ENCODE measurements at places on chromosomes 5 and 9.

- DNase-seq = peak; percentile 6
These were observed 42.9 kb downstream of the BNIP1 start for GRCh38 chr5:173187054-173187743.

GRCh38 chr5:180795771-180796313 is 6.8 kb downstream of the MGAT1 start:
- no peak for DNase-seq

- DNase-seq = no peak
These were observed 7.9 kb upstream of the ESM1 start for GRCh38 chr5:54993318-54993717.

DNA sequence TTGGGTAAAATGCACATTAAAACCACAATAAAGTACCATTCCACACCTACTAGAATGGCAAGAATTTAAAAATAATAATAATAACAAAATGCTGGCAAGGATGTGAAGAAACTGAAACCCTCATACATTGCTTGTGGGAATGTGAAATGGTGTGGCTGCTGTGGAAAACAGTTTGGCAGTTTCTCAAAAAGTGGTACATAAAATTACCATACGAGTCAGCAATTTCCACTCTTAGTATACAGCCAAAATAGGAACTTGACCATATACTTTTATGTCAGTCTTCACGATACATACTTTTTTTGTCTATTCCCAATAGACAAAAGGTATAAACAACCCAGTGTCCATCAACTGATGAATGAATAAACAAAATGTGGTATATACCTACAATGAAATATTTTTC is 15.6 kb downstream of the FKBP15 start:
- DNase-seq = no peak

- no peak for DNase-seq
These were observed 36.0 kb downstream of the KCNT1 start for GRCh38 chr9:135737840-135738521.

GRCh38 chr5:141349917-141350619 is at the start of gene PCDHGB1:
Gene PCDHGB1 (plus strand): TSS chr5:141350099. CDS start chr5:141350261, 162 bp downstream.
- DNase-seq = peak; percentile 22

DNA sequence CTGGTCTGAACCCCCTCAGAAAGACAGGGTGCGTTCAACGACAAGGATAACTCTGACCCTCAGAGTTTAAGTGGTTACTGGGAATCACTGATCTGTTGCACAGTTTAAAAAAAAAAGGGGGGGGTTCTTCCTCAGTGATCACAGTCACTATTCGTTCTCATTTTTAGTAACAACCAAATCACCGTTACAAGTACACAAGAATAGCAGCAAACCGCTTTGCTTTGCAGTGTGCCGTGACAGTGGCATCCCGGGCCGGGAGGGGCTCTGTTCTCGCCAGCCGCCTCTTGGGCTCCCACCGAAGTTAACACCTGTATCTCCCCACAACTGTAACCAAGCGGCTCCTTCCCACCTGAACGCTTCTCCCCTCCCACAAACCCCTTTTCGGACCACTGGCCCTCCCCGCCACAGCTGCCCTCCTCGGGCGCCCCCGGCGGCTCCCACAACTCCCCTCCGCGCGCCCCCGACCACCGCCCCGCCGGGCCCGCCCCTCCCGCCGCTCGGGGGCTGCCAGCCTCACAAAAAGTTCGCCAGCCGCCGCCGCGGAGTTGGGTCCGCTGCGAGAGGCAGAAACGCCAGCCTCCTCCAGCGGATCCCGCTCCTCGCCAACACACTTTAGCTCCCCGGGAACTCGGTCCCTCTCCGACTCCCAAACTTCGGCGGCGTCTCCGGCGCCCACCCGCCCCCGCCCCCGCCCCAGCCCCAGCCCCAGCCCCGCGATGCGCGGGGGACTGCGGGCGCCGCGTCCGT is 1.2 kb downstream of the SSBP2 start:
- peak; percentile 48 for DNase-seq

Measured in CD4-positive, alpha-beta T cell treated with Interferon alpha-2 for 1 hour (primary cell).